ENCODE measurements at places on chromosomes 6 and 20. TPM values are rescaled to one million over a fixed set of nuclear protein-coding genes. Genes with fewer than 3 reads are reported as not detected.

- H3K36me3 ChIP-seq = no peaks in the 10 kb centered on the region
- H3K4me1 ChIP-seq = no peaks in the 10 kb centered on the region
- H3K27ac ChIP-seq = no peak overlapping the region
Measured at GRCh38 chr6:7324520-7324919, 11.5 kb upstream of the SSR1 start.

DNA sequence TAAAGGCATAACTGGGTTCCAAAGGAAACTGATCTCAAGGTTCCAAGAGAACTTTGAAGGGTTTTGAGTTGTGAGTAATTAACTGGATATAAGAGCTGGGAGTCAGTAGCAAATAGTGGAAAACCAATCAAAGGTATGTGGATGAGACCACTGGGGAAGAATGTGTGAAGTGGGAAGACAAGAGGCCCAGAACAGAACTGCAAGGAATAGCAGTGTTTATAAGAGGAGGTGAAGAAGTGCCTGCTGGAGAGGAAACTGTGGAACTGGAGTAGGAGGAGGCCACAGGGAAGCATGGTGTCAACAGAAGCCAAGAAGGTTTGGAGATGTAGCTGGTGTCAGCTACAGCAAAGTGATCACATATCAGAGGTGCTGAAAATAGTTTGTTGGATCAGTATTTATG lies 18.7 kb upstream of the HDAC2 start:
- H3K27me3 ChIP-seq = no peaks in the 10 kb centered on the region
- H3K36me3 ChIP-seq = no peaks in the 10 kb centered on the region
- no peak overlapping the region for H3K27ac ChIP-seq
- no peaks in the 10 kb centered on the region for H3K4me1 ChIP-seq

DNA sequence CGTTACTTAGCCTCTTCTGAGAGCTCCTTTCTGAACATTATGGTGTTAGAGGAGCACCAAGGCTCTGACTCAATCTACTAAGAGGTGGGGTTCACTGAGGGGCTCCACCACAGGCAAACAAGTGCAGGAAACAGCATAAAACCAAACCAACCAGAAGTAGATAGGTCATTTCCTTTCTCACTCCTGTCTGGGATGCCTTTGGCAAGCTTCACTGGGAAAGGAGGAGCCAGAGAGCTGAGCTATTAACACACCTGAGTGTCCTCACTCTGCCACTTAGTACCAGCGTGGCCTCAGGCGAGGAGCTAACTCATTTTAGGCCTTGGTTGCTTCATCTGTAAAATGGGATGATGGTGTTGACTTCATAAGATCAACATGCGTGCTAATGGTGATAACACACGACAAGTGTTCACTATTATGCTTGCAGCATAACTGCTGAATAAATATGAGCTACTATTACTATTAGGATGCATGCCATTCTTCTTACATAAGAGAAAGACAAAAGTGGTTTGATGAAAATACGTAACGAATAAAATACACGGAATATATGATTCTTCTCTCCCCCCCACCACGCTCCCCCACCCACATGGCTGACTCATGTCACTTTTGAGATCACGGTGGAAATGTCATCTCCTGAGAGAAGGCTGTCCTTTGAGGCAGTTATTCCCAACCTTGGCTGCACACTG lies 185.4 kb downstream of the BCAS1 start:
- no peak overlapping the region for H3K4me3 ChIP-seq
- H3K27me3 ChIP-seq = no peaks in the 10 kb centered on the region
- H3K4me1 ChIP-seq = no peaks in the 10 kb centered on the region
- no peak overlapping the region for H3K27ac ChIP-seq

YTHDF1 gene
- 37.1 TPM for total RNA-seq

TRIM38 gene
- 6.7 TPM for total RNA-seq

TUBB2B gene
- total RNA-seq = 1.6 TPM

- H3K4me3 ChIP-seq = no peak overlapping the region
- H3K4me1 ChIP-seq = no peaks in the 10 kb centered on the region
- H3K27ac ChIP-seq = no peak overlapping the region
- no peaks in the 10 kb centered on the region for H3K36me3 ChIP-seq
- DNase-seq = no peak
- H3K27me3 ChIP-seq = no peaks in the 10 kb centered on the region
Measured at GRCh38 chr6:105929626-105930025, 156.5 kb upstream of the PRDM1 start.

DNA sequence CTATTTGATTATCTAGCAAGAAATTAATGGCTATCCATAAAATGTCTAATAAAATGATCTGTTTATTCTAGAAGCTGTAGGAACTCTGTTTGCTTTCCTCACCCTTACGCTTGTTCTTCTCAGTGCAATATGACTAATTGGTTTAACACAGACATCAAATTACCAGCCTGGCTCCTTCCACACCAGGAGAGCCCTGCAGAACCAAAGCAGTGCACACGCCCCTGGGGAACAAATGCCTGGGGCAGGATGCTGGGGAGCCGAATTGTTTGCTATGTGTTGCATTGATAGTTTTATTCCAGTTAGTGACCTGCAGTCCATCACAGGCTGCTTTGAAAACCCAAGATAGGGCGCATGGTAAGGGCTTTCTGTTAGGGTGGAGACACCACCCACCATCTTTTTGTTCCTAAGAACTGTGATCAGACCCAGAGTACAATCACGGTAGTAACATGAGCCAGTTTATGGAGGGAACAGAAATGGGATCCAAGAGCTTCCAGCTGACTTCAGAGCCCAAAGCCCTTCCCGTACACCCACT lies 126.4 kb upstream of the CD93 start:
- DNase-seq = no peak
- no peaks in the 10 kb centered on the region for H3K4me1 ChIP-seq
- H3K27me3 ChIP-seq = no peaks in the 10 kb centered on the region
- H3K36me3 ChIP-seq = no peaks in the 10 kb centered on the region
- H3K4me3 ChIP-seq = no peak overlapping the region

OR2J3 gene
- not detected for total RNA-seq

COL9A1 gene
- total RNA-seq = not detected

DNA sequence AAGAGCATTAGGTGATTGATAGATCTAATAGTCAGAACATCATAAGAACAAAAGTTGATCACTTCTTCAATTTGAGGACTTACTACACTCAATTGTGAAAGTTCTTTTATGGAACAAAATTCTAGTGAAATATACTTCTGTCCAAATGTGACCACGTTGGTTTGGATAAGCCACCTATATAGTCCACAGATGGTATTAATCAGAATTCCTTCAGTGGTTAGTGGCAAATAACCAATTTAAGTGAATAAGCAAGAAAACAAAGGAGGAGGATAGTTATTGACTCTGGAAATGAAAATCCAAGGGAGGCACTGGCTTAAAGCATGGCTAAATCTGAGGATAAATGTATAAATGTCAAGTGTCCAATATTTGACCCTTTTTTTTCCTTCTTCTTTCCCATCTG lies 268.5 kb upstream of the MARCKS start:
- no peak overlapping the region for H3K4me3 ChIP-seq
- H3K36me3 ChIP-seq = no peaks in the 10 kb centered on the region
- DNase-seq = no peak
- no peak overlapping the region for H3K27ac ChIP-seq

GRCh38 chr6:113888493-113888892 lies 31.3 kb downstream of the MARCKS start:
- no peak overlapping the region for H3K27ac ChIP-seq
- no peaks in the 10 kb centered on the region for H3K4me1 ChIP-seq
- no peaks in the 10 kb centered on the region for H3K27me3 ChIP-seq
- H3K4me3 ChIP-seq = no peak overlapping the region

DNA sequence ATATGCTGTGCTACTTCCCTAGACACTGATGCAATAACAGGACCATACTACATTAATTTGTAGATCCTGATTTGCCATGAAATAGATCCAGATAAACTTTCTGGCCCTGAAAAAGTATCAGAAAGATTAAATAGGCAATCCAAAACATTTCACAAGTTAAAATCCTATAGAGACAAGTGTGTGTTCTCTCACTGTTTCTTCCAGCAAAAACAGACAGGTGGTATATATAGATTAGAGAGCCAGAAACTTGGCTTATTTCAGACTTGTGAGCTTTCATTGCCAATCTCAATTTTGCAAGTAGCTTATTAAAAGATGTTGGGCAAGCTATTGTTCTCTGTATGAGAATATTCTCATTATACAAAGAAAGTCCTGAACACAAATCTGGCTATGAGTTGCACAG lies 289.1 kb upstream of the MANEA start:
- DNase-seq = no peak
- H3K4me3 ChIP-seq = no peak overlapping the region
- H3K27ac ChIP-seq = no peak overlapping the region
- H3K4me1 ChIP-seq = no peaks in the 10 kb centered on the region
- no peaks in the 10 kb centered on the region for H3K27me3 ChIP-seq

ENPP3 gene
- not detected for total RNA-seq

- no peaks in the 10 kb centered on the region for H3K36me3 ChIP-seq
- H3K4me3 ChIP-seq = no peak overlapping the region
- no peak for DNase-seq
- H3K4me1 ChIP-seq = no peaks in the 10 kb centered on the region
- H3K27me3 ChIP-seq = no peaks in the 10 kb centered on the region
Measured at GRCh38 chr6:101626269-101626668, 232.8 kb downstream of the GRIK2 start.

DNA sequence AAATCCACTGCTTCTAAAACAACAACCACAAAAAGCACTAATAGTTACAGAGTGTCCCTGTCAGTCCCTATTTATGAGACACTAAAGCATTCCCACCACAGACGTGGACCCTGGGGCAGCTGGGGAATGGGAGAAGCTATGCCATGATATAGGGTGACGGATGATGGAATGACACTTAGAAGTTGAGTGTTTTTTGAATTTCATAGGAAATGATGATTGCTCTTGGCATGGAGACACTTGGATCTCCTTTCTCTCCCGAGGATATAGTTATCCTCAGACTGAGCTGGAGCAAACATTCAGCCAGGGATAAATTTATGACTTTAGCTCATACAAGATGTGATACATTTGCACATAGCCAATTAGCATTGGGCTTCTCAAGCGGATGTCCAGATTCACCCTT lies 151.2 kb downstream of the EDN3 start:
- H3K27ac ChIP-seq = no peak overlapping the region
- no peak overlapping the region for H3K4me3 ChIP-seq
- no peaks in the 10 kb centered on the region for H3K4me1 ChIP-seq
- no peaks in the 10 kb centered on the region for H3K36me3 ChIP-seq

DNA sequence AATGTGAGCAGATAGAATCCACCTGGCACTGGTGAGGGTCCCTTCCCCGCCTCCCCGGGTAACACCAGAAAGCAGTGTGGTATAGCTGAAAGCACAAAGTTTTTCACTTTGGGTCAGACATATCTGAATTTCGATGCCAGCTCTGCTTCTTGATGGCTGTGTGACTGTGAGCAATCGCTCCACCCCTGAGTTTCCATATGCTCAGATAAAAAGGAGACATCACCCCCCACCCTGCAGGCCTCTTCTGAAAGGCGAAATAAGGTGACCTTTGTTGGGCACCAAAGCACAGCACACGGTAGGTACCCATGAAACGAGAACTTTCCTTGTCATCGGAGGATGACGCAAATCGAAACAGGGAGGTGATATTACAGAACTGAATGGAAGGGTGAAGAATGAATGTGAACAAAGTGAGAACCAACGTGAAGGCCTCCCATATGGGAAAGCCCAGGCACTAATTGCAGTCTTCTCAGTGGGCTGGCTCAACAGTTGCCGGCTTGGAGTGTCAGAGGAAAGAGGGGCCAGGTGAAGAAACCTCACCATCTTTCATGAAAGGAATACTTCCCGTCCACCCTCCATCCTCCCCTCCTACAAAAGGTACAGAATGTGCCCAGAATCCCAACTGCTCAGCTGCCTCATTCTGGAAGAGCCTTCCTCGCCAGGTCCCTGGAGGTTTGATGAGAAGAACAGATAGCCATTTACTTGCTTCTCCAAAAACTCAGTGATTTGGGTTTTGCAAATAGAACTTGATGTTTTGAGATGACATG lies 61.8 kb downstream of the NFATC2 start:
- H3K36me3 ChIP-seq = no peaks in the 10 kb centered on the region
- H3K27me3 ChIP-seq = no peaks in the 10 kb centered on the region
- no peak overlapping the region for H3K27ac ChIP-seq
- no peak for DNase-seq
- H3K4me1 ChIP-seq = no peaks in the 10 kb centered on the region

GRCh38 chr6:27145731-27146455 lies 101.6 kb upstream of the PRSS16 start:
- peaks cover 38% of the 10 kb centered on the region for H3K27me3 ChIP-seq
- H3K27ac ChIP-seq = peak overlapping the region; percentile 83
- peak overlapping the region; percentile 65 for H3K4me3 ChIP-seq
- DNase-seq = peak; percentile 71
- no peaks in the 10 kb centered on the region for H3K36me3 ChIP-seq

All from gastrocnemius medialis (tissue), 4 donors.